ENCODE measurements at places on chromosomes 1 and 21.
A peak's percentile ranks its signal among the peaks of the same experiment; 100 is the strongest.

DNA sequence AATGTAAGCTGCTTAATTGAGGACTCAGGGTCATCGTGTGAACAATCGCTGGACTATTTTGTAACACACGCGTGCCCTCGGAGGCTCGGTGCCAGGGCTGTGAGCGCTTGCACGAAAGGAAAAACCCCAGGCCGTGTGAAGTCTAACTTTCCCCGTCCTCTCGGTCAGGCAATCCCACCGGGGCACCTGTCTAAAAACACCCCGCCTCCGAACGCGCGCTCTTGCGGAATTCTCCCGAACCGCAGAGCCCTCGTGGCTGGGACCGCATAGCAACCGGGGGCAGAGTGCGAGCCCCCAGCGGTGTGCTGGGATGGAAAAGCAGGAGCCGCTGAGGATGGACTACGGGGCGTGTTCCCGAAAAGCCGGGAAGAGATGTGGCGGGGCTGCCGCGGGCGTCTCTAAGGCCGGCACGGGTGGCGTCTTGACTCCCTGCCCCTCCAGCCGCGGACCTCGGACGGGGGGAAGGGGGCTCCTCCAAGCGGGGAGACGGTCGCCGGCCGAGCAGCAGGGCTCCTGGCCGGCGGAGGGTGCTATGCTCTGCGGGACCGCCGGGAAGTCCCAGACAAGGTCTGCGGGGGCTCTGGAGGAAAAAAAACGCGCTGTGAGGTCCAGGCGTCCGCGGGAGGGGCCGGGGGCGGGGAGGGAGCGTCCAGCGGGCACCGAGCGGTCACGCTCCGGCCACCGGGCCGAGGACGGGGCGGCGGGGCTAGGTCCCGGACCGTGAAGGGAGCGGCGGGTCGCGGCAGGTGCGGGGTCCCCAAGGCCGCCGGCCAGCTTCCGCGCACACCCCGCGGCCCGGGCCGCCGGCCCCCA is 936 bp downstream of the ZBTB21 start:
- peak; percentile 45 for DNase-seq

DNA sequence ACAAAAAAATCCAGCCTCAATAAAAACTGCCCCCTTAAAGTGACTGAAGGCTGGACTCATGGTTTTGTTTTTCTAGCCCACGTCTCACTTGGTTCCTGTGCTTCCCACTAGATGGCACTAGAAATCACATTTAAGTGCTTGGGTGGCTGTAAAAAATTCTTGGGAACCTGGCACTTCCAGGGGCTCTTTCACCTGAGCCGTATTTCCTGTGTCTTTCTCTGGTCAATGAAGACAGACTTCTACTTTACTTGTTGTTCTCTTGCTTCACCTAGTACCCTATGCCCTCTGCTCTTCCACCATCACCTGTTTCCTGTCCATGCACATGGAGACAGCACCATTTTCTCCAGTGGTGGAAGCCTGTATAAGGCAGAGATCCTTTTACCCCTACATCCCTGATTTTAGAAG is 20.0 kb downstream of the METTL13 start:
- DNase-seq: no peak

GRCh38 chr1:229448845-229449244 is 15.0 kb upstream of the ACTA1 start:
- no peak for DNase-seq

DNA sequence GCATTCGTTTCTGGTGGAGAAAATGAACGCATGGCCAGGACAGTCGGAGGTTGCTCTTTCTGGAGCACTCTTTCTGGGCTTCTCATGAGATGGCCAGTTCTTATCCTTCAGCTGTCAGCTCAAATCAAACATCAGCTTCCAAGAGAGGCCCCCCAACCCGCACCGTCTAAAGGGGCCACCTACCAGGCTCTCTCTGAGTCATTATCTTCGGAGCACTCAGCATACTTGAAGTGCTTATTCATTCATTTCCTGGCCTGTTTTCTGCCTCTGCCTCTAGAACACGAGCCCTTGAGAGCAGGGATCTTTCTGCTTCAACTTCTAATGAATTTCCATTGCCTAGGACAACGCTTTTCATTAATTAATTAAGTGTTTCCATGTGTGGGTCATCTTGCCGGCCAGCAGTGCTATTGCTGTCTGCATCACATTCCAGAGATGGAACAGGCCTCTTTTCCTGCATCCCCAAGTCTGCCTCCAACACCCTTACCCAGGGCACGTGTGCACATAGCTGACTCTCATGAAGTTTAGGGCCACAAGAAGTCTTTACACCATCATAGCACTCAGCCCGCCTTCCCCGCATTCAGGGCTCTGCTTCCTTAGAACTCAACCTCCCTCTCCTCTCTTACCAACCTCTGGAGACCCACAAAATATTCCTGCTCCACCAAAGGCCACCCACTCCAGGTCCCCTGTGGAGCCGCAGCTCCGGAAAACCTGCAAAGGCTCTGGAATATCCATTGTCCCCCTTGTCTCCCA is 52.1 kb upstream of the LAPTM5 start:
- DNase-seq: no peak

DNA sequence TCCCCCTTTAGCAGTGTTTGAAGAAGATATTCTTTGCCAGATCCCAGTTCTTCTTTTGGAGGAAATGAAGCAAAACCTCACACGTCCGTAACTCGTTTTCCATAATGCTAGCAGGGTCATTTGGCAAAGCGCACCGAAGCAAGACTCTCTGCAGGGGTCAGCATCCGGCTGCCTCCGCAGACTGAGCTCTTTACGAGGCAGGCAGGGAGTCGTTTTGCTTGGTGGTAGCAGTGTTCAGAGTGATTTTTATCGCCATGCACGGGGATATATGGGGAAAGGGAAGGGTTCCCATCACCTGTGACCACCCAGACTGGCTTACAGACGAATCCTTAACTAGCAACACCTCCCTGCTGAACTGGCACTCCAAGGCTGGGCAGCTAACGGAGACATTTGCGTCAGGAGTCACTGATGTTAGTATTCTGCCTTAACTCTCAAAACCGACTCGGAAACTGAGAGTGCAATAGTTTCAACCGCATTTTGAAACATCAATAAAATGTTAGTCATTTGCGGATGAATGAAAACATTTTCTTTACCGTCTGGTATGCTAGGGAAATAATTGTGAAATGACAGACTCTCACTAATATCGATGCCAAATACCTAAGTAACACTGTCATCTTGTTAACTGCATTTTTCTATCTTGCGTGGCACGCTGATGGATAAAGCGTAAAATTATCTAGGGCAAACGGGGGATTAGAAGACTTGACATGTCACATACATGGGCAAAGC is 2.2 kb upstream of the NEGR1 start:
- no peak for DNase-seq

GRCh38 chr1:245575710-245576109 is 420.9 kb downstream of the KIF26B start:
- no peak for DNase-seq

DNA sequence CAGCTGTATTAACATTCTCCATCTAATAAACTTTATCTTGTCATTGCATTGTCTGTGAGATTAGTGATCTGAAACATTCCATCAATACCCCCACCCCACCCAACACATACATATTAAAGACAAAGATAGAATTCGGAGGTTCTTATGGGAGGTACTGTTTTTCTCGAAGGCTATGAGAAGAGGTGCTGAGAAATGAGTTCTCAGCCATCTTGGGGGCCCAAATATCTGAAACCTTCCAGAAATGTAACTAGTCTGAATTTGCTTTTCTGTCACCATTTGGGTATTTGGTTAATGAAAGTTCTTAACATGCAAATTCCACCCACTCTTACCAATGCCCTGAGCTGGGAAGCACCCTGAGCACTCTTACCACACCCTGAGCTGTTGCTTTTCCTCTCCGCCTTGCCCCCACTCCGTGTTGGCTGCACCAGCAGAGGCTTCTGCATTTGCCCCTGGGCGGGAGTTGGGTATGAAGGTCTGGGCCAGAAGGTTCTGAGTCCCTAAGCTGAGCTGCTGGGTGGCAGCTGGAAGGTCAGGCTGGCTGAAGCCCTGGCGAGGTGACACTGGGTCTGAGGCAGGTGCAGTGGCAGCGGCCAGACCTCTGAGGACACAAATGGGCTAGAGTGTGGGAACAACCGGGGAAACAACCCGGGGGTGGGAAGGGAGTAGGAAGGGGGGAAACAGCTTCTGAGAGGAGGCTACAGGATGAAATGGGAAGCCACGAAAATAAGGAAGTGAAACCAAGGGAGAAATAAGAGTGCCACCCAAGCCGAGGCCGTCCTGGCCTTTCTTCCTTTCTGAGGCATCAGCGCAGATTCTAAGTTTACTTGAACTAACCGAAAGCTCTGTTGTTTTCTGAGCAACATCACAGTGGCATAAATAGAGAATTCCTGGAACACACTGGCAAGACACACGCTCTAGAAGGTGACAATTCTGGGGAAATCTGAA is 26.3 kb upstream of the IER5 start:
- DNase-seq: no peak

- no peak for DNase-seq
Observed at GRCh38 chr1:84319662-84320061, 18.2 kb downstream of the SAMD13 start.

GRCh38 chr21:42060166-42060565 is 11.0 kb upstream of the UMODL1 start:
- DNase-seq: no peak

DNA sequence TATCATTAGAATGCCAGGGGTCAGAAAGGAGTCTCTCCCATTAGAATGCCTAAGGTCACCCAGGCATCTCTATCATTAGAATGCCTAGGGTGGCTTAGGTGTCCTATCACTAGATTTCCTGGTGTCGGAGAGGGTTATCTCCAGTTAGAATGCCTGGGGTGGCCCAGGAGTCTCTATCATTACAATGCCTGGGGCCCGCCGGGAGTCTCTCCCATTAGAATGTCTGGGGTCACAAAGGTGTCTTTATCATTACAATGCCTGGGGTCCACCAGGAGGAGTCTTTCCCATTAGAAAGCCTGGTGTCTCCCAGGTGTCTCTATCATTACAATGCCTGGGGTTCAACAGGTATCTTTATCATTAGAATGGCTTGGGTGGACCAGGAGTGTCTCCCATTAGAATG is 56.2 kb downstream of the RNF187 start:
- no peak for DNase-seq

- no peak for DNase-seq
Observed at GRCh38 chr1:201499795-201500669, 6.9 kb downstream of the CSRP1 start.

DNA sequence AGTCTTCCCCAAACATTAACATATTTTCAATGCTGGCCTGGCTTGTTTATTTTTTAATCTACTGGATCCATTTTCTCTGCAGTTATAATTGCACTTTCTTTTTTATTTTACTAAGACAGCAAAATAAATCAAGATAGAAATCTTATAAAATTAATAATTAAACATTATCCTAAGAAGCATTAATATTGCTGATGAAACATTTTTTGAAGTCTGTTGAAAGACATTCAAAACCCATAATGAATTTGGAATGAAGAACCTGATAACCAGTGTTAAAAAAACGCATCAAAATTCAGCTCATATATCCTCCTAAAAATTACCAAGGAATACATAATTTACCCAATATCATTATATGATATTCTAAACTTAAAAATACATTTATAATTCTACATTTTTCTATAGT is 675.7 kb upstream of the PRMT6 start:
- no peak for DNase-seq

GRCh38 chr1:172650474-172651193 is 8.3 kb upstream of the FASLG start:
- no peak for DNase-seq

DNA sequence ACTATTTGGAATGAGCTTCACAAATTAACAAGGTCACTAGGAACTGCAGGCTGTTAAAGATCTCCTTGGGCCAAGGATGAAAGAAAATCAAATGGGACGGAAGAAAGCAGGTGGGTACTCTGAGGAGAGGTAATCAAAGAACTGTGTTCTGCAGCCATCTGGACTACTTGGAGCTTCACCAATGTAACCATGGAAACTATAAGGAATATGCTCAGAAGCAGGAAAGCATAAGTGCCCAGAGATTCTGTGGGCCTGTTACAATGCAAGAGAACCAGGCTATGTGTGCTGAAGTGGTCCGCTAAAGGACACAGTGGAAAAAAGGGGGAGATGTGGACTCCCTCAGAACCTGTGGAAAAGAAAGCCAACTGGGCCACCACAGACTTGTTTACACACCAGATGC is 238.5 kb downstream of the PTGER3 start:
- no peak for DNase-seq

DNA sequence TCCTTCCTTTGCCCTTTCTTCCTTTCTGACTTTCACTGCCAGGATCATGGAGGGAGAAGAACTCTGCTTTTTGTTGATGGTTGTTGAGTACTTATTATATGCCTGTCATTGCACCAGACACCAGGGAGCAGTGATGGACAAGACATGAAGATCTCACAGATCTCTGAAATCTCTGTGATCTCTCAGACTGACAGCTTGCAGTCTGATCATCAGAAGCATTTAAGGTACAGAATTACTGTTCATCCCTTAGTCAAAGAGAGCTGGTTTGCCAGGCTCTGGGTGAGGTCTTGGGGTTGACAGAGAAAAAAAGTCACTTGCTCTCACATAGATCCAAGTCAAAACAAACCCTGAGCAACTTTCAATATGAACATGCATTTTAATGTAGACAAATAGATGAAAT is 299.5 kb upstream of the FMN2 start:
- no peak for DNase-seq

GRCh38 chr1:15771836-15772515 is 13.4 kb downstream of the FBLIM1 start:
- DNase-seq: no peak

DNA sequence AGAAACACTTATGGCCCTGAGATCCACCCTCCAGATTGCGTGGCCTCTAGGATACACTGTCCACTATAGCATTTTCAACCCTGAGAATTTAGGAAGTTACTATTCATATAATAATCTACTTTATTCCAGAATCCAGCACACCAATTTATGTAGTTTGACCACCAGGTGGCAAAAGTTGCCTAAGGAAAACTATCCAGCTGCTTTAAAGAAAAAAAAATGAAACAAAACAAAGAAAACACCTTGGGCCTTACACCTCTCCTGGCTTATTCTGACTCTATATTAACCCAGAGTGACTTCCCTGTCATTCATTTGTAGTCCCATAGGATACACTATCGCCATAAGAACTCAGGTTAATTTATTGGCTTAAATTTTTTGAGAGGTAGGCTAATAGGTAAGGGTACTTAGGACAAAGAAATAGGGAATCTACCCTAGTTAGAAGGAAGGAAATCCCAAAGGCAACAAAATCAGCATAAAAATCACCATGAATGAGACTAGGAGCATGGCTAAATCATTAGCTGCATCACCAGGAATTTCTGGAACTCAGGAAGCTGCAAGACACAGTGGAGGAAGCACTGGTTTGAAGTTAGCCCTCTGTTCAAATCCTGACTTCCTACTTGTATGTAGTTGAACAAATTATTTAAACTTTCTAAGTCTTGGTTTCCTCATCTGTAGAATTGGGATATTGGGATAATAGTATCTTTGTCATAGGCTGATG is 107.5 kb downstream of the SPAG17 start:
- no peak for DNase-seq

DNA sequence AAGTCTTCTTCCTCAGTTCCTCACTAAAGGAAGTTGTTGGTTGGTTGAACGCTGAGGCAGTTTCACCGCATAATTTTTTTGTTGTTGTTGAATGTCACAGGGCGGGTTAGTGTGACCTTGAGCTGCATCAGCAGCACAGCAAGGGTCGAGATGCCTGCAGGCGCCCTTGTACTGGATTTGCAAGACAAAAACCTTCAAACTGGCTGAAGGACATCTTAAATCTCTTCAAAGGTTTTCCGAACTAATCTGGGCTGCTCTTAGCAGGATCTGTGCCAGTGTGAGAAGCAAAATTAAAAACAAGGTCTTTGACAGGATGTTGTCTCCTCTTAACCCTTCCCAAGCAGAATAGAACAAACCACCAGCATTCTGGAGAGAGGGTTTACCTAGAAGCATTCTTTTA is 59.4 kb downstream of the NRIP1 start:
- no peak for DNase-seq

- no peak for DNase-seq
Observed at GRCh38 chr1:108816049-108816893, 40.6 kb downstream of the AKNAD1 start.

- no peak for DNase-seq
Observed at GRCh38 chr21:41928621-41929220, 25.1 kb downstream of the C2CD2 start.

All from stimulated activated CD8-positive, alpha-beta memory T cell treated with anti-CD3 and anti-CD28 coated beads, Interleukin-2, amount 100 ng/mL, for 48 hours (primary cell).